ENCODE measurements at places on chromosomes 13 and 19.

DNA sequence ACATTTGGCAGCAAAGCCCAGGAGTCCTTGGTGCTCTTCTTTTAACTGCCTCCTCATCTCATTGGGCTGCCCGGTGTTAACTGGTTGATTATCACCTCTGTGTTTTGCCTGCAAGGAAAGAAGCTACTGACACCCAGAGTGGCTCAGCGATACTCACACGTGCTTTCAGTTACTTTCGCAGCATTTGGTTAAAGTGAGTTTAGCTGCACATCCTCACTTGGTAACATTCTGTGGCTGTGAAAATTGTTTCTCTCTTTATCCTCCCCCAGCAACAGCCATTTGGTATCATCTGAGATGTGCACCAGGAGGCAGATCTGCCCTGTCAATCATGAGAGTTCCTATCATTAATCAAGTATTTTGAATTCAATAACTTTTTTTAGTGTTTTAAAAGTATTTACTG lies 44.6 kb upstream of the GPR183 start:
- peak; percentile 20 for DNase-seq

- DNase-seq, result no peak
Measured at GRCh38 chr13:109361562-109362289, 424.7 kb downstream of the IRS2 start.

DNA sequence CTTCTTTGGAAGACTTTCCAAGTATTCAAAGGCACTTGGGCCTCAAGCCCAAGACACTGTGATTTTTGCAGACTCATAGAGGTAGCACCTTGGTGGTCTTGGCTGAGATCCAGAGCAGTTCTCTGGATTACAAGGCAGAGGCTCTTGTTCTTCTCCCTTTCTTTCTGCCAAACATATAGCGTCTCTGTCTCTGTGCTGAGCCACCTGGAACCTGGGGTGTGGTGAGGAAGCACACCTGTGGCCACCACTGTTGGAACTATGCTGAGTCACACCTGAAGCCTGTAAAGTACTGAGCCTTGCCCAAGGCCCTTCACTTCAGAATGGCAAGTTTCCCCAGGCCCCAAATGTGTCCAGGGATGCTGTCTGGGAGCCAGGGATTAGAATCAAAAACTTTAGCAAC lies 127.5 kb downstream of the FREM2 start:
- no peak for DNase-seq

DNA sequence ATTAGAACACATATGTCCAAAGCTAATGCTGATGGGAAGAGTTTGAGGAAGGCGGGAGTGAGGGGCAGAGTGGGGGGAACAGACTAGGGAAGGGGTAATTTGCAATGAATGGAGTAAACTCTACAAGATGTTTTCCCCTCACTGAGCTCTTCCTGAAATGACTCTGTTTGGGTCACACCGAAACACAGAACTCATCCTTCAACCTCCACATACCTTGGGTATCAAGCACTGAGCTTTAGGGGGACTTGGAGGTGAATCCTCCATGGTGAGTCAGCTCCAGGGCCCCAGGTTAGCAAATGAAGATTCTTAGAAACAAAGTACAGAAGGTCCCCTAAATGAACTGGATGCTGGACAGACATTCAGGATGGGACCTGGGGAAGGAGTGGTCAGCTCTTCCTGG lies 1.3 kb upstream of the SIGLEC10 start:
- no peak for DNase-seq

DNA sequence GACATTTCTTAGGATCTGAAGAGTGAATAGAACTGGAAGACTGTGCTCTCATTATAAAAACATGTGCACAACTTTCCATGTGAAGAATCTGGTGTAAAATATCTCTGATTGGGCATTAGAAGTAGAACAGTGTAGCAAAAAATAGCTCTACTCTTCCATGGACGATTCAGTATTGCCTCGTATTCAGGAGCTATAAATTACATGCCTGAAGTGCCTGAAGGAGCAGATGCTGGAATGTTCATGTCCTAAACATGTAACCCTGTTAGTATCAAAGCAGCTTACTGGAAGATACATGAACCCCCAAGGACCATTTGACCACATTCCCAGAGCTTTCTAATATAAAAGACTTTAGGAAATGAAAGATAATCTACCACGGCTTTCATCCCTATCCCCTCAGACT lies 528.9 kb downstream of the DACH1 start:
- DNase-seq, result no peak

DNA sequence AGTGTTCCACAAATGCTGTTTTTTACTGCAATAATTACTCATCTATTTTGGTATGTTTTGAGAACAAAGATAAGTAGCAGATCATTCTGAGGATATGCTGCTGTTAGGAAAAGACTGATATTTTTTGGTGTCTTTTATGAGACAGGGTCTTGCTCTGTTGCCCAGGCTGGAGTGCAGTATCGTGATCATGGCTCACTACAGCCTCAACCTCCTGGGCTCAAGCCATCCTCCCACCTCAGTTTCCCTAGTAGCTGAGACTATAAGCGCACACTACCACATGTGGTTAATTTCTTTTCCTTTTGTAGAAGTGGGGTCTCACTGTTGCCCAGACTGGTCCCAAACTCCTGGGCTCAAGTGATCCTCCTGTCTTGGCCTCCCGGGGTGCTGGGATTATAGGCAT lies 9.5 kb downstream of the LSM4 start:
- no peak for DNase-seq

GRCh38 chr13:111460548-111461444 lies 140.4 kb downstream of the TEX29 start:
- peak; percentile 29 for DNase-seq

- no peak for DNase-seq
Measured at GRCh38 chr13:39226359-39226758, 188.1 kb downstream of the NHLRC3 start.

DNA sequence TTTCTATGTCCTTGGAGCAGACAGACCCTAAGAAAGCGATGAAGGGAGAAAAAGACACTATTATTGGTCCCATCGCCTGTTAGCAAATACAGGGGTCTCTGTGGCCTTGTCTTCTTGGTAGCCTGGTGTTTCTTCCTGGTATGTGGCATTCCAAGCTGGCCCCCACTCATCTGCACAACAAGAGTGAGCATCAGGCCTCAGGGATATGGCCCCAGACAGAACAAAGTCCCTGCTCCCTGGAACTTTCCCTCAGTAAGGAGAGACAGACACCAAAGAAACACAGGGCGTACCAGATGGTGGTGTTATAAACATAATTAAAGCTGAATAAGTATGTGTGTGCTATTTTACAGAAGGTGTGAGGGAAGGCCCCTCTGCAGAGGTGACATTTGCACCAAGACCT lies 48.2 kb upstream of the KPNA3 start:
- no peak for DNase-seq
